ENCODE measurements at places on chromosomes 2 and 18.
A peak's percentile ranks its signal among the peaks of the same experiment; 100 is the strongest.

- DNase-seq, result peak; percentile 62
Measured at GRCh38 chr2:231359948-231360347, 35.6 kb upstream of the B3GNT7 start.

- no peak for DNase-seq
Measured at GRCh38 chr18:36706134-36706881, 122.5 kb downstream of the TPGS2 start.

GRCh38 chr2:178263159-178263860 is 69.0 kb downstream of the OSBPL6 start:
- DNase-seq, result no peak

- no peak for DNase-seq
Measured at GRCh38 chr2:65055422-65056214, 598 bp upstream of the CEP68 start.

DNA sequence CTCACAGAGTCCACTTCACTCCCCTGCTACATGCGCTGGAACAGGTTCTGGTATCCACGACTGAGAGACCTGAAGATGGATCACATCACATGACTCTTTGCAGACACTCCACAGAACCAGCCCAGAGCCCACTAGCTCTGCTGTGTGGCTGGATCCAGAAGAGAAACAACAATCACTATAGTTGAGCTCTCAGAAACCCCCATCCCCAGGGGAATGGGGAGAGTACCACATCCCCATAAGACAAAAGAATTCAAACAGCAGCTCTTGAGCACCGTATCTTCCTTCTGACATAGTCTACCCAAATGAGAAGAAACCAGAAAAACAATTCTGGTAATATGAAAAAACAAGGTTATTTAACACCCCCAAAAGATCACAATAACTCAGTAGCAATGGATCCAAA is 76.4 kb downstream of the ZSWIM2 start:
- no peak for DNase-seq

- DNase-seq, result no peak
Measured at GRCh38 chr2:179999000-179999399, 8.1 kb downstream of the CWC22 start.

- no peak for DNase-seq
Measured at GRCh38 chr2:118881490-118882129, 34.2 kb upstream of the EN1 start.

- no peak for DNase-seq
Measured at GRCh38 chr2:237132799-237133198, 47.1 kb downstream of the COPS8 start.

DNA sequence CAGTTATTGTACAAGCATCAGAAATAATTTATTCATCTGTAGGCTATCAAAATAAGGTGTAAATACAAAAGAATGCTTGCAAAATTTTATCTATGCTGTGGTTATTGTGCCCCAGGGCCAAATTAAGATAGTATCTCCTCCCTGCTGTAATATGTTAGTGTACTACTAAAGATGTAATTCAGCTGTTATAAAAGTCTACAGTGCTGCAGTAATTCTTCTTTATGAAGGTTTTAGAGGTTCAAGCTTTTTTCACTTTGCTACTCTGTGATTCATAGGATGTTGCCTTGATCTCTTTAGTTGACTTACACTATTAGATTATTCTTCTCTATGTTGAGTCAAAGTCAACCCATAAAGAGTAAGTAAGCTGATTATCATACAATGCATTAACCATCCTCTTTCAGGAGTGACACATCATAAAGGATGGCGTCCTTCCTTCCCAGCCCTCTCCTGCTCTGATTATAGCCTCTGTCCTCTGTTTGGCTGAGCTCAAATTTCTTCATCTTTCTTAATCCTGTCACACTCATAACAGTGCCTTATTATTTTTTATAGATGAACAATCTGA is 29.3 kb upstream of the DYNAP start:
- DNase-seq, result no peak

- no peak for DNase-seq
Measured at GRCh38 chr2:8676921-8677645, 4.8 kb upstream of the ID2 start.

DNA sequence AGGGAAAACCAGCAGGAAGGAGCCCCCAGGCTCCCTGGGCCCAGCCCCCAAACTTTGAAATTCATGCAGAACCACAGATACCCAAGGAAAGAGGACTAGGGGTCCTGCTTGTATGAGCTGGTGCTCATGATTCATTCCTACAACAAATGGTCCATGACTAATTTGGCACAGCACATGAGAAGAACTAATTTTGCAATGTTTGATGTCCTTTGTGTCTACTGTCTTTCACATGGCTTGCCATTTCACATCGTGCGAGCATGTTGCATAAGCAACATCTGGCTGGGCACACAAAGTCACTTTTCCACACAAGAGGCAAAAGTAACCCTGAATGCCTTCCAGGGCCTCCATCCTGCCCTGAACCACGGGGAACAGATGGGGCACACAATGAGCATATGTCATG is 149.6 kb upstream of the APCDD1 start:
- DNase-seq, result no peak

- no peak for DNase-seq
Measured at GRCh38 chr2:144479138-144479537, 40.8 kb downstream of the ZEB2 start.

GRCh38 chr18:36088256-36088655 is 20.9 kb upstream of the RPRD1A start:
- no peak for DNase-seq

DNA sequence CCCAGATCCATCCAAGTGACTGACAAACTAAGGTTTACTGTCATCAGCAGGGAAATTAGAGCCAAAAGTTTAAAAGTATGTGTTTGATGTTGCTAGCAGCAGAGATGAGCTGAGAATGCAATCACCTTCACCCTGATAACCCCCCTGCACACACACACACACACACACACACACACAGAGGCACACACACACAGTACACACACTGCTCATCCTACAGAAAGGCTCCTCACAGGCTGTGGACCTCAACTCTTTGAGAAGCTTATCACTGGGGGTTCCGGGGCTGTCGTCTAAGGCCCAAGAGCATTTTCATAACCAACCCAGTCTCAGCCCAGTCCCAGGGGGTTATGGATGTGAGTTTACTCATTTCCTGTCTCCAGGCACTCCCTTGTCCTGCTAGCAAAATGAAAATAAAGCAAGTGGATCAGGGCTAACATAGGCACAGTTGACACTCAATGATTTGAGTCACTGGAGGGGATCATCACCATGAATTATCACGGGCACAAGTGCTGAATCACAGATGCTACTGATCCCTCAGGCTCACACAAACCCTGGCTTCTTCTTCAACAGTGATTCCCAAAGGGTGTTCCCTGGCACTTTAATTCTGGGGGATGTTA is 76.6 kb downstream of the ALK start:
- no peak for DNase-seq

DNA sequence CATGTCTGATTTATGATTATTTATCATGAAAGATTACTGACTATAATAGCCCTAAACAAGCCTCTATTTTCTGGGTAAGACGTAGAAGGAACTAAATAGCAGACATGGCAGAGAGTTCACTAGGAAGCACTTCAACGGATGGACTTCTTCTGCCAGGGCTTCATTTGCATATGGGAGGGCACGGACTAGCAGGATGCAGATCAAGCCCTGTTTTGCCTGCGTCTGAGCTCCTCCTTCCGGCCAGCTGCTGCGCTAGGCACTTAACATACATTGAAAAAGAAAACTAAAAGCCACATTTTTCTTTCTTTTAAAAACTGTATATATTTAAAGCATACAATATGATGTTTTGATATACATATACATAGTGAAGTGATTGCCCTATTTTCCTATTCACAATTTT is 340.0 kb upstream of the MEX3C start:
- DNase-seq, result no peak

GRCh38 chr18:55546851-55547704 is 40.9 kb downstream of the TCF4 start:
- DNase-seq, result no peak

DNA sequence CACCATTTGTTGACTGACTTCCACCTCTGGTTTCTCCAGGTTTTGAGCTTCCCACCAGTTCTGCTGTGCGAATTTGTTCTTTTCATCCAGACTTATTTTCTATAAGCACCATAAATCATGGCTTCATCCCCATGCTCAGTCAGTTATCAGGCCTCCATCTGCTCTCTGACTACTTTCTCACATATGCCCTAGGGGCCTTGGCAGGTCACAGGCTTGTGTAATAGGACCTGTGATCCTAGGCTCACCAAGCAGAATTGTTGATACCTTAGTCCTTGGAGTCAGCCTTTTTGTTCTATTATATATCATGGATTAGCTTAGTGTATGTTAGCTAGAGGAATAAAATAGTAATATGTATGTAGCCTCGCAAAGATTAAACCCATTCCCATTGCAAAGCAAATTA is 284.2 kb upstream of the TANK start:
- no peak for DNase-seq

DNA sequence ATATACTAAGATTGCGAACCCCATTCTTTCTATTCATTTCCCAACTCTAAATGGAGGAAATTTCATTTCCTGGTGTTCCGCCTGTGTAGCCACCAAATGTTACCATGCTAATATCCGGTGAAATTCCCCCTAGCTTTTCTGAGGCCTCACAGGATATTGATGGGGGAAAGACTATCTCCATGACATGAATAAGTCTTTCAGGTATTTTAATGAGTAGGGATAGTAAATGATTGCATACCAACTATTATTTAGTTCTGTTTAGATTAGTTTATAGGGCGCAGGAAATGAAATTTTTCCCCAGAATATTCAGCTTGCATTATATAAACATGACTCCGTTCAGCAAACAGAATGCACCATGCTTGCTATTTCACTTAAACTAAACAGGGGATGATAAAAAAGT is 55.4 kb downstream of the COL5A2 start:
- no peak for DNase-seq

DNA sequence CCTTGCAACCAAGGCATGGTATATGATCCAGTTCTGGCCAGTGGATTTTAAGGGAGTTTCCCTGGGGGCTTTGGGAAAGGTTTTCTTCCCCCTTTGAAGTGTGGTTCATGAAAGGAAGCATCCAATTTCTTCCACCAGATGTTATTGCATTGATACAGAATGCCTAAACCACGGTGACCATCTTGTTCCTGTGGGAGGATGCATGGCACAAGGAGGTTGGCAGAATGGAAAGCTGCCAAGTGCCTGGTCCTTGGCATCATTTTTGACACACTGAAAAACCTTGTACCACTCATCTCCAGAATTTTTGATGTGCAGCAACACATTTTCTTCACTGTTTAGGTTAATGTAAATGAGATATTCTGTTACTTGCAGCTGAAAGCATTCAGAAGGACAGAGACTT is 55.2 kb upstream of the CXCR4 start:
- DNase-seq, result no peak

DNA sequence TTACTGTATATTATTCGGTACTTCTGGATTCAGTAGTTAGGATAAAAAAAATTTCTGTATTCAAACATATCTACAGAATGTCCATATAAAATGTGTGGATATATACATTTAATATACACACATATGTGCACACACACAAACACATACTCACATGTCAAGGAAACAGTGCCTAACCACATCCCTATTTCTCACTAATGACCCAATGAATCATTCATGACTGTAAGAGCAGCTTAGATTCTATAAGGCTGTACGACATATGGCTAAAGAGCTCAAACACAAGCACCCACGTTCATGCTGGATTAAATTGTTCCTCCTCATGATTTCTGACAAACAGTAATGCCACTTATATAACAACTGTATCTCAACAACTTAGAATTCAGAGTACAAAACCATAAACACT is 457.3 kb downstream of the ADCYAP1 start:
- no peak for DNase-seq

DNA sequence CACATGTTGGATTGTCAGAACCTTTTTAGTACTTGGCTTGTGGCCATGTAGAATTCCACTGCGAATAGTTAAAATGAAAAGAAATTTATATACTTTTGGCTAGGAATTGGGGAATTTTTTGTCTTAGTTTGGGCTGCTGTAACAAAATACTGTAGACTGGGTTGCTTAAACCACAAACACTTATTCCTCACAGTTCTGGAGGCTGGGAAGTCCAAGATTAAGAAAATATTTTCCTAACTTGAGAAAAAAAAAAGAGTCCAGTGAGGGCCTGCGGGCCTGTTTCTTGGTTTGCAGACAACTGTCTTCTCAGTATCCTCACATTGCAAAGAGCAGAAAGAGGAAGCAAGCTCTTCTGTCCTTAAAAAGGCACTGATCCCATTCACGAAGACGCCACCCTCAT is 81.9 kb downstream of the CD226 start:
- DNase-seq, result no peak

DNA sequence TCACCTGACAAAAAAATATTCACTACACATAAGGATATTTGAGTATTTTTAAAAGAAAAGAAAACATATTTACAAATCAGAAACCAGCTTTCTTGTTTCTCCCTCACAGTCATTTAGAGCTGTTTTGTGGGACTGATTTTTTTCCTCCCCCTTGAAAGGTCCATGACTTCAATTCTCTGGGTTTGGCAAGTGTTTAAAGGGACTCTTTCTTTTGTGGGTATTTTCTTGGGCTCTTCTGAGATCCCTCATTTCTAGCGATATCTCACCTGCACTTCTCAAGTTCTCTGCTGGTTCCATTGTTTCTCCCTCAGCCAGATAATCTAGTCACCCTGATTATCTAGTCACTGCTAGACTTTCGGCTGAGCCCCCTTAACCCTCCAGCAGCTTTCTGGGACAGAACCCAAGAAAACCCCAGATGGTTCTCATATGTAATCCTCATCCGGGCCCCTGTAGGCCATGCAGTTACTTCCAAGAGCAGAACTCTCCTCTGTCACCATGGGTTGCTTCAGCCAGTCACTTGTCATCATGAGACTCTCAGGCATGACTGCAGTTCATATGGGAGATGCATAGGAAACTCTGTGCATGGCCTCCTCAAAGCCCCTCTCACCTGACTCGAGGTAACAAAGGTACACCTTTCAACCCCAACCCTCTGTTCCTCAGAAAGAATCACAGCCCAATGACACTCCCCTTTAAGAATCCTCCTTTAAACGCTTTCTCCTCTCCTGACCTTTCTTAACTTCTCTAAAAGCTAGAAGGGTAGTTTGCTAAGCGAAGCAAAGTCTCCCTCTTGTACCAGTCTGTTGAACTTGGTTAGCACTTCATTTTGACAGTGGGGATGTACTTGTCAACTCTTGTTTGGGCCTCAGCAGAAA is 36.7 kb upstream of the ITGA4 start:
- no peak for DNase-seq

DNA sequence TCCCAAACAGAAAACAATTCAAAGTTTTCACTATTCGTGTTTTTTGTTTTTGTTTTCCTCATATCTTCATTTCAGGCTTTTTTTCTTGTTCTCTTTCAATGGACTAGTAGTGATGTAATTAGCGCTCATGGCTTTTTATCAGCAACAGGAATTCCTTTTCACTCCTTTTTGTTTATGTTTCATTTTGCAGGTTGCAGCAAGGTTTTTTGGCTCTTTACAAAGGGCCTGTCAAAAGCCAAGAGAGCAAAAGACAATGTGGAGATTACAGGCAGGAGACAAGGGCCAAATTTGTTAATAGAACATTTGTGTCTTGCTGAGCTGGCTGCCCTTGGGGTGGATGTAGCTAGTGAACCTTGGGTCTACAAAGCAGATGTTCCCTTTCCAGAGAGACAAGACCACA is 467.4 kb upstream of the CDH20 start:
- no peak for DNase-seq

- no peak for DNase-seq
Measured at GRCh38 chr2:158773121-158773520, 22.0 kb upstream of the DAPL1 start.

All from D721Med (cell line).